ENCODE measurements at places on chromosomes 5 and 9.

- no peak for DNase-seq
These were observed 64.3 kb downstream of the CSNK1A1 start for GRCh38 chr5:149486726-149487635.

- no peak for DNase-seq
These were observed 723.3 kb upstream of the GRAMD2B start for GRCh38 chr5:125699860-125700259.

DNA sequence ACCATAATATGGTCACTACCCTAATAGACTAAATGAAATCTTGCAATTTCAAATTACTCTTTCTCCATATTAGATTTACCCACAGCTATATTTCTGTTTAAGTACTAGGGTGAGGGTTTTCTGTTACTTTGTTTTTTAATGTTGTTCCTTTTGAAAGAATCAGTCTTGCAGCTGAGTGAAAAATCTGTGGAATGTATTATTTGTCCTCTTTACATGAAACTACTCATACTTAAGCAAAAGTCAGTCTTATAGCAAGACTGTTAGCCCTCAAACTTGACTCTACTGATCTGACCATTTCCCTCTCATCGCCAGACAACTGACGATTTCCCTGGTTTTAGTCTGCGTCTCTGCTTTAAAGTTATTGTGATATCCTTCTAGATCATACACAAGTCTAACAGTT, 84.0 kb downstream of the PIK3R1 start:
- DNase-seq: no peak

GRCh38 chr5:2181149-2181548, 298.4 kb upstream of the IRX4 start:
- DNase-seq: no peak

DNA sequence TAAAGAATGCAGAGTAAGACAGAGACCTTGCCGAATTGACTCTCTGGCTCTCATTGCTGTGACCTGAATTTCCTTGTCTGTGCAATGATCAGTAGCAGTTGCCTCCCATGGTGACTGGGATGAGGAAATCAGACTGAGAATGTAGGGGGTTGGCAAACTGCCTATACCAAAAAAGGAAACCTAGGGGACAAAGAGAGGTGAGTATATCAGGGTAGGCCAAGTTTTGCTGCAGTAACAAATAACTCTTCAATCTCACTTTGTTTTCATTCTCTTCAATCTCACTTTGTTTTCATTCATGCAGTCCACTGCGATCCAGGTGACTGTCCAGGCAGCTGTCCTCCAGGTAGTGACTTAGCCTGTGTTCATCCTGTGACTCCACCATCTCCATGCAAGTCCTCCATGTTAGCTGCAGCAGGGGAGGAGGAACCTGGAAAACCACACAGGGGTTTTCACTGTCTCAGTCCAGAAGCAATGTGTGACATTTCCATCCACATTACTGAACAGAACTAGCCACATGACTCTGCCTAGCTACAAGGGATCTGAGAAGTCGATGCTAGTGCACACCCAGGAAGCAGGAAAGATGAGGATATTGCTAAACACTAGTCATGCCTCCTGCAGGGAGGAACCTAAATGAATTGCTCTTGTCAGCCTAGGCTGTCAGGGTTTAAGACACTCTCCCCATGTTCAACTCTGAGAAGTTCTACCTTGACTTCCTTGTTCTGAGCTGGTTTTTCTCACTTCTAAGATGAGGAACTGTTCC, 26.0 kb downstream of the TMEM174 start:
- peak; percentile 2 for DNase-seq

GRCh38 chr5:168784454-168784853, 205.3 kb upstream of the PANK3 start:
- no peak for DNase-seq

DNA sequence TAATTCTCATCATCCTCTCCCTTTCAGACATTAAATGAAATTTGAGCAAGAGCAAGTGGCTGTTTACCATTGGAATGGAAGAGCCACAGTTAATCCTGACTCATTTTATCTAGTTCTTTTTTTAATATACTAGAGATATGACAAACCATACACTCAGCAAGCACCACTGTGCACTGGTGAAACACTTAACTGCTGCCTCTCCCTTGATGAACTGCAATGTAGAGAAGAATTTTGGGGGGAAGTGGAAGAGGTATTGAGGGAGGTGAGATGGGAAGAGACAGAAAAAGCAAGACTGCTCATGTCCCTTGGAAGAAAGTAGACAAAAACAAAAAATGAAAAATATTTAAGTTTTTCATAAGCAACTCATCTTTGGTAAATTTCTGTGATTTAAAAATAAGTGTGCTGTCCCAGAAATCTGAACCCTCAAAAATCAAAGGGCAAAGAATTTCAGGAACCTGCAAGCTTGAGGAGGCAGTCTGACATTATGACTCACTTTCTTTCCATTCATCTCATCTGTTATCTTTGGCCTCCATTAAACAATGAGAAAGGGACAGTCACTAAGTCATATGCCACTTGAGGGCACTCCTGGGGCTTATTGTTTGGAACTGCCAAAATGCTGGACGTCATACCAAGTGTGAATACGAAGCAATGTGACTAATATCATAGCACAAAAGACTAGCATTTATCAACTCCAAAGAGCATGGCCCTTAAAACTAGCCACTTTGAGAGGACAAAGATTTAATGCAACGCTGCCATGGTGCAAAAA, 566.8 kb upstream of the DMAC1 start:
- peak; percentile 6 for DNase-seq

DNA sequence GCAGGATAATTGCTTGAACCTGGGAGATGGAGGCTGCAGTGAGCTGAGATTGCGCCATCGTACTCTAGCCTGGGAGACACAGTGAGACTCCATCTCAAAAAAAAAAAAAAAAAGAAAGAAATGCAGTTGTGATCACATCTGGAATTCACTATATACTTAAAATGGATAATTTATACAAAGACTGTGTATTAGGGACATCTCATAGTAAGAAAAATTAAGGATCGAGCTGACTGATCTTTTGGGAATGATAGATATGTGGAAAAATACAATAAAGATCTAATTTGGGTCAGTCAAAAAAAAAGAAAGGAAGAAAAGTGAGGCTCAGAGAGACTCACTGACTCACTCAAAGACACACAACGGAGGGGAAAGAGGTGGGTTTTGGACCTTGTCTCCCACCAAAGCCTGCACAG, 73.2 kb upstream of the STXBP1 start:
- no peak for DNase-seq

DNA sequence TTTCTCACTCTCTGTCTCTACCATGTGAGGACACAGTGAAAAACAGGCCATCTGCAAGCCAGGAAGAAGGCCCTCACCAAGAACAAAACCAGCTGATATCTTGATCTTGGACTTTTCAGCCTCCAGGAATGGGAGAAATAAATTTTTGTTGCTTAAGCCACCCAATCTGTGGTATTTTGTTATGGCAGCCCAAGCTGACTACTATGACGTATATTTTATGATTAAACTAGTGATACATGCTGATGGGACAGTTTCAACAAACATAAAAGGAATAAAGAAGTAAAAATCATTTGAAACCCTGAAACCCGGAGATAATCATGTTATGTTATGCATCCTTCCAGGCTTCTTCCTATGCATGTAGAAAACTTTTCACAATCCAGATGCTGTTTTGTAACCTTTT, 71.5 kb upstream of the ERBIN start:
- DNase-seq: no peak

GRCh38 chr5:80246001-80246758, 9.7 kb downstream of the SERINC5 start:
- peak; percentile 42 for DNase-seq

DNA sequence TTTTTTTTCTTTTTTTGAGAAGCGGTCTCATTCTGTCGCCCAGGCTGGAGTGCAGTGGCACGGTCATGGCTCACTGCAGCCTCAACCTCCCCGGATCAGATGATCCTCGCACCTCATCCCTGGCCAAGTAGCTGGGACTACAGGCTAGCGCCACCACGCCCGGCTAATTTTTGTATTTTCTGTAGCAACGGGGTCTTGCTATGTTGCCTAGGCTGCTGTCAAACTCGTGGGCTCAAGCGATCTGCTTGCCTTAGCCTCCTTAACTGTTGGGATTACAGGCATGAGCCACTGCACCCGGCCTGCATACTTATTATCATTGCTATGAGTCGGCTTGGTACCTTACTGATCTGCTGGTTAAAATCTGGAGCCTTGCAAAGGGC, 790 bp upstream of the IARS1 start:
- no peak for DNase-seq

DNA sequence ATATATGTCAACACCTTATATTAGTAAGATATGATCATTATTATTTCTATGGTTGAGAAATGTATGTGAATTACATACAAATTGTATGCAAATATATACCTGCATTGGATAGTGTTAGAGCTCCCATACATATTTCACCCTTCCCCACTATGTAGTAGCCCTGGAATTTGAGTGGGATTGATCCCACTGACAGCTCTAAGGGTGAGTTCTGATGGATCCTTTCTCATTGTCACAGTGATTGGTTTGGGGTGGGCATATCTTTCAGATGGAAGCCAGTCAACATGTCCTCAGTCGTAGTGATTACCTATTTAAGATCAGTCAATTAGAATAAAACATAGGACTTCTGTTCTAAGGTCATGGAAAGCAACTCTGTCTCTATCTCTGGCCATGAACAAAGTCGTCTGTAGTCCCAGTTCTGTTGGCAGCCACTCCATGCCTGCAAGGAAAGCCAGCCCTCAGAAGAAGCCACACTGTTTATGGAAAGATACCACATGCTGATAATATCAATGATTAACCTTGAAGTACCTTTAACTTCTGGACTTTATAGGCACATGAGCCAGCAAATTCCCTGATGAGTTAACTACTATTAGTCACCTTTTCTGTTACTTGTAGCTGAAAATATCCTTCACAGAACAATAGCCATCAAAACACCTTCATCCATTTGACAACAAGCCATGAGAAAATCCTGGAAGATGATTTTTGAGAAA, 5.1 kb upstream of the CCDC192 start:
- no peak for DNase-seq

DNA sequence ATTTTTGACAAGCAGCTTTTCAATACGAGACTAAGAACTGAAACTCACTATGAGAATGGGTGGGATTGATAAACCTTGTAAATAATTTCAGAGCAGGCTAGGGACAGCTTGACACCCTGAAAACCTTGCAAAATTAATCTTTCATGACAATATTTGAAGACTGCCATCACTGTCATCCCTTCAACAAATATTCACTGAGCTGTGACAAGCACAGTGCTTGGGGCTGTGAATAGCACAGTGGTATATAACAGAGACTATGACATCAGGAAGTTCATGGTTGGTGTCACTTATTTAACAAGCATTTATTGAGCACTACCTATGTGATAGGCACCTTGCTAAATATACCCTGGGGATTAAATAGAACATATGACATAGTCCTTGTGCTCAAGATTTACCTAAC, 741.0 kb upstream of the RIOK2 start:
- DNase-seq: no peak

GRCh38 chr9:69176471-69177171, 2.5 kb downstream of the TJP2 start:
- DNase-seq: peak; percentile 67

DNA sequence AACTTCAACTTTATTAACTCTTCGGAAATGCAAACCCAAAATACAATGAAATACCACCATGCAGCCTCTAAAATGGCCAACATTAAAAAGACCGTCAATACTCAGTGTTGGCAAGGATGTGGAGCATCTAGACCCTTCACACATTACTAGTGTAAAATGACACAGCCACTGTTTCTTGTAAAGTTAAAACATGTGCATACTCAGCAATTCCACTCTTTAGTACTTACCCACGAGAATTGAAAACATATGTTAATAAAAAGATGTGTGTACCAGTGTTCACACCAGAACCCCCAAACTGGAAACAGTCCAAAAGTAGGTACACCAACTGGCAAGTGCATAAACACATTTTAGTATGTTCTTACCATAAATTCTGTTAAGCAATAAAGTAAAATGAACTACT, 294.7 kb downstream of the PLK2 start:
- no peak for DNase-seq

GRCh38 chr9:69671879-69672595, at the start of gene APBA1:
Gene APBA1 (minus strand): TSS chr9:69672371.
- no peak for DNase-seq

DNA sequence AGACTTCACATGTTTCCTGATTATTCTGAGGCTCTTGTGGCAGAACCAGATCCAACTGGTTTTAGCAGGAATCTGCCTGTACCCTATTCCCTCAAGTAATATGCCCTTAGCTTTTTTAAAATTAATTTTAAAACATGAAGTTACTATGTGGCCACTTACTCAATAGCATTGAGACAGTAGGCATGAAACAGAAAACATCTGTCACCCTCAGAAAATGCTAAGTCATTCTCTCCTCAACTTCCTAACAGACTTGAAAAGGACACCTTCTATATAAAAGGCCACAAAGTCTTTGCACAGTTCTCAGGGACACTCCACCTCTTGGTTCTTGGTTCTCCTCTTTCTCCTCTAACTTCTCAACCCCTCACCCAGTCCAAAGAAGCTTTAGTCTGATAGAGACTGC, 277.8 kb downstream of the RAB3C start:
- DNase-seq: peak; percentile 25

DNA sequence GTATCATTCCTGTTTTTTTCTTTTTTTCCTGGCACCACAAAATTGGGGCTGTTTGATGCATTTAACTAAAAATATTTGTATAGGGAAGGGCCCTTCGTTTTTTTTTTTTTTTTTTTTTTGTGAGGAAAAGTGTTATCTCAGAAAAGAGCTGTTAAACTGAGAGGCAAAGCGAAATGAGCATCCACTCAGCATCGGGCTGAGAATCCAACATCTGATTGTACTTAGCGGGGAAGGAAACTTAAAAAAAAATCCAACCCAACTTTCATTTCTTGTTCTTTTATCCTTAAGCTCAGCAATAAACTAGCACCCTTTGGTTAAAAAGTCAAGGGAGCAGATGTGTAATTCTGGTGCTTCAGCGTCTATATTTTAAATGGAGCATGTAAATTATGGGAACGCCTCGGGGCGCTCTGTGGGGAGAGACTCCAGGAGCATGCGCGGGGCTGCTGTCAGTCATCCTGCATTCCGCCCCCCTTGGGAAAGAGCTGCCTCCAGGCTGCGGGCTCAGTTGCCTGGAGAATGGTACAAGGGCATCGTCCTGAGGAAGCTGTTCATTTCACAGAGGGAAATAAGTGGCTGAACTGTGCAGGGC, 33.3 kb downstream of the DMRT2 start:
- DNase-seq: no peak

- DNase-seq: no peak
These were observed 56.6 kb downstream of the BNC2 start for GRCh38 chr9:16813838-16814237.

Measured in inflammatory macrophage treated with lipopolysaccharide for 1 hour (primary cell).